CD8-positive, alpha-beta T cell (primary cell): ENCODE measurements at places on chromosomes 7 and 10.
A peak's percentile ranks its signal among the peaks of the same experiment; 100 is the strongest.

- DNase-seq: no peak
Observed at GRCh38 chr10:89973326-89973725, 271.9 kb downstream of the KIF20B start.

- DNase-seq: no peak
Observed at GRCh38 chr7:123393623-123394022, 140.8 kb downstream of the IQUB start.

- DNase-seq: no peak
Observed at GRCh38 chr10:31604096-31604495, 285.1 kb downstream of the ZEB1 start.

- DNase-seq: no peak
Observed at GRCh38 chr10:97550336-97551149, 22.0 kb upstream of the ANKRD2 start.

DNA sequence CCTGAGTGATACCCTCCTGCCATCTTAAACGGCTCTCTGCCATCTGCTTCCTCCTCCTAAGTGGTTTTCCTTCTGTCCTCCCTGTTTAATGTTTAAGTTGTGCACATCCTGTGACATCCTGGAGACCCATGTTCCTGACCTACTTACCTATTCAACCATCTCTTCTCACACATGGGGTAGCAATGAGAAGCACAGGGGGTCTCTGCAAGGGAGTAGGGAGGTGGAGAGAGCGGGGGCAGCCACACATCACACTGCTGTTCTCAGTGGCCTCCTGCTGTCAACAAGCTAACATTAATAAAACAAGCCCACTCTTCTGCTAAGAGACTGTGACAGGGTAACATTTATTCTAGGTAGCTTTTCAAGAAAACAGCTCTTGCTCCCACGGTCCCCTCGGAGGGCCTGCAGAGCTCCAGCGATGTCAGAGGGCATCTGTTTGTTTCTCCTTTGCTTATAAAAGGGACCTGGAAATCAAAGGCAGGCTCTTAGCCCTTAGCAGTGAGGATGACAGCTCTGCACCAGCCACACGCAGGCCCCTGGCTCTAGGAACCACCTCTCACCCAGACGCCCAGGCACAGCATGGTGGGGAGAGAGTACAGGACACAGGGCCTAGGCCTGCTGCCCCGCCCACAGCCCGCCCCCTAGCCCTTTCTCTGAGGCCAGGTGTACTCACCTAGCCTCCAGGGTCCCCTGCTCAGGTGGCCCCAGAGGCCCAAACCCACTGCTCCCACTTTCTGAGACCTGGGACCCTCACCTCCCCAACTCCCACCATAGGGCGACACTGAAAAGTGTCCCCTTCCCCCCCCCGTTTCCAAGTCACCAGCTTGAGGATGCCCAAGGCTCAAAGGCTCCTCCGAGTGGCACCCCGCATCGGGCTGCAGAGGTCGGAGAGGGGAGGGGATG lies 943 bp upstream of the SLC18A2 start:
- no peak for DNase-seq

- DNase-seq: no peak
Observed at GRCh38 chr7:7696458-7697119, 21.8 kb downstream of the RPA3 start.

DNA sequence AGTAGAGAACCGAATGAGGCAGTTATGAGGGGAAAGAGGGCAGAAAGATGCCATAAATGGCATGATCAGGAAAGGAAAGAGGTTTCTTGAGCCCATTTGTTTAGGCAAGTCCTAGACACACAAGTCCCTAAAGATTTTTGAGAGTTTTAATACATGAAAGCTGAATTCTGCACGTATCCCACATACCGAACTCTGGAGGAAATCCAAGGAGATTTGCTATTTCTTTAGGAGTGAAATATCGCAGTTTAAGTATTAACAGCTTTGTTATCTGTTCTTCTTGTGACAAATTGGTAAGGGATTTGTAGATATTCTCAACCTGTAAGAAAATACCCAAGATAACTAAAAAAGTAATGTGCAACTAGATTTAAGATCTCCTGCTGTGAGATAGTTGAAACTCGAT lies 23.7 kb upstream of the CUBN start:
- DNase-seq: no peak

DNA sequence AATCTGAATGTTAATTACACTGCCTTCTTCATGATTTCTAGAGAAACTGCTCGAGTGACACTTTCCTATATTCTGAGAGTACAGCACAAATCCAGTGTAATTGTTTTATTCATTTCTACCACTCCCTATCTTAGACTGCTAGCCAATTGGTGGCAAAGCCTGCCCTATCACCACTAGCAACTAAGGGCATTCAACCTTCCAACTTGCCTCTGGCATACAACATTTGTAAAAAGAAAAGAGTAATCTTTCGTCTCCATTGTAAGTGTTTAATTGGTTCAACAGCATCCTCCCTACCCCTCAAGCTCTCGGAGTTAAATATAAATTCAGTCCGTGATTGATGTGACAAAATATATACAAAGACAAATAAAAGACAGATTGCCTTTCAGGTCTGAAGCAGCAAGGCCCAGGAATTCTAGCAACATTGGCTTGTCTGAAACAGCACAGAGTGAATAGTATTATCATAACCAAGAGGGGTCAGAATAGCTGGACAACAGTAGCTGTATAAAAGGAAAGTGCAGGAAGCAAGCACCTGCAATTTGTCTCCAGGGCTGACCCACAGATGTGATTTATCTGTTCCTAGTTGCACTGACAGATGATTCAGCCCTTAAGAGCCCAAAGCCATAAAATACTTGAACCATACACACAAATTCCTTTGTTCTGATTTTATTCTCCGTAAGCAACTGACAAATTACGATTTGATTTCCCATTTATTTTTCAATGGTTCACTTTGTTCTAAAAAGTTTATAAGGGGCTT lies 47.6 kb upstream of the ANKRD1 start:
- DNase-seq: no peak

- no peak for DNase-seq
Observed at GRCh38 chr7:7919449-7919945, 49.1 kb upstream of the GLCCI1 start.

- DNase-seq: no peak
Observed at GRCh38 chr7:155268211-155268610, 29.5 kb upstream of the INSIG1 start.

DNA sequence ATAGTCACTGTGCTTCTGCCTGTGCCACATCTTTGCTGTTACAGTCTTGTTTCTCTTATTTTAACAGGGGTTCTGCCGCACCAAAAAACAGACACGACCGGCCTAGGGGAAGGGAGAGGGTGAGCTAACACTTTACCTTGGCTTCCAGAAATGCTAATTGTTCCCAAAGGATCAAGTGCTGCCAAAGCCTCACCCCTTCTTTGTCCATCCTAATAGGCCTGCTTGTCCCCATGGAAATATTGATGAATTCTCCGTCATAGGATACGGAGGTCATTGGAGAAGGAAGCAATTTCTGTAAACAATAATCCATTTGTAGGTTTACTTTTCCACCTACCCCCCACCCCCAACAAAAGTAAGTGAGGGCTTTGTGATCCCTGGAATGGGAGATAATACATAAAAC lies 567.3 kb downstream of the KCNMA1 start:
- no peak for DNase-seq

DNA sequence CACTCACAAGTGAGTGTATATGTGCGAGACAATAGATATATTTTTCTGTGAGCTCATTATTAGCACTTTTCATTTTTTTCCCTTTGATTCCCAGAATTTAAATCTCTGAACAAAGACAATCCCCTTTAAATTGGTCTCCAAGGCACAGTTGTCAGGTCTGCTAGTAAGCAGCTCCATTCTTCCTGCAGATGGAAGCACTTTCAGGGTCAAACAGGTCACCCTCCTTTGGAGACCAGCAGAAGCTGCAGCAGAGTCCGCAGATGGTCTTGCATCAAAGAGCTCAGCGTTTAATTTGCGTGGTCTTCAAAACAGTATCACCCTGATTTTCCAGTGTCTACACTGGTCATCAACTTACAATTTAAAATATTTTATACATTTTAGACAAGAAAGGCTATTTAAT lies 543.8 kb downstream of the ARL4A start:
- DNase-seq: no peak

DNA sequence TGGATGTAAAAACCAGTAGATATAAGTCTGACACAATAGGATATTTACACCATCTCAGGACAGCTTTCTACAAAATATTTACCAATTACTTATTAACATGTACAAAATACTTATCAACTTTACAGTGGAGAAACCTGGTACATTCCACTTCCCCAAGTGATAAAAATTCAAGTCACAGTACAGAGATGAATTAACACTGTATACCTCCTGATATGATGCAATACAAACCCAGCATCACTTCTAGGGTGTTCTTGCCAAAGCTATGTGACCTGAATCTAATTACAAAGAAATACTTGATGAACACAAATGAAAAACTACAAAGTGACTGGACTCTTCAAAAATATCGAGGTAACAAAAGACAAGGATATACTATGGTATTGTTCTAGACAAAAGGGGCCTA lies 156.4 kb upstream of the FGFR2 start:
- DNase-seq: no peak

DNA sequence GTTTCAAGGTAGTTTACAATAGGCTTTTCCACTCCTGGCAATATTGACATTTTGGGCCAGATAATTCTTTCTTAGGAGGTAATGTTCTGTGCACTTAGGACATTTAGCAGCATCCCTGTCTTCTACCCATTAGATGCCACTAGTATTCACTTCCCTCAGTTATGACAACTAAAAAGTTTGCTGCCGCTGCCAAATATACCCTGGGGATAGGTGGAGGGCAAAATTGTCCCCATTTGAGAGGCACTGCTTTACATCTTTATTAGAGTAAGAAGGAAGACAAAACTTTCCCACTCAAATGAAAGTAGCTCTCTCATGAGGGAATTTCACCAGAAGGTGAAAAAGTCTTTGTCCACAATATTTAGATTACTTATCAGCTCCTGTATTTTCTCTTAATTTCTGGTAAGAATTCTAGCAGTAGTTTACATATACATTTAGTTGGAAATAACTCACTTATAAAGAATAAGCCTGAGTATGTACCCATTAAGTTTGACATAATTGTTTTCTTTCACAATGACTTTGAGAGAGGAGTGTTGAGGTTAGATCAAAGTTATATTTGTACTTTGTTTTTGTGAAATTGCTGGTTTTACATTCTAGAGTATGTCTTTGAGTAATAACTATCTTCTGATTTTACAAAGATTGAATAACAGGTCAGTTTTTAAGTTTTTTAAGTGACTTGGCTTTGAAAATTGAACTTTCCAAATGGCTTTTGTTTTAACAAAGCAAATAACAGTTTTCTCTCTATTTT lies 46.0 kb downstream of the HELLS start:
- DNase-seq: no peak

- DNase-seq: no peak
Observed at GRCh38 chr10:21726601-21727225, 192.7 kb downstream of the MLLT10 start.

DNA sequence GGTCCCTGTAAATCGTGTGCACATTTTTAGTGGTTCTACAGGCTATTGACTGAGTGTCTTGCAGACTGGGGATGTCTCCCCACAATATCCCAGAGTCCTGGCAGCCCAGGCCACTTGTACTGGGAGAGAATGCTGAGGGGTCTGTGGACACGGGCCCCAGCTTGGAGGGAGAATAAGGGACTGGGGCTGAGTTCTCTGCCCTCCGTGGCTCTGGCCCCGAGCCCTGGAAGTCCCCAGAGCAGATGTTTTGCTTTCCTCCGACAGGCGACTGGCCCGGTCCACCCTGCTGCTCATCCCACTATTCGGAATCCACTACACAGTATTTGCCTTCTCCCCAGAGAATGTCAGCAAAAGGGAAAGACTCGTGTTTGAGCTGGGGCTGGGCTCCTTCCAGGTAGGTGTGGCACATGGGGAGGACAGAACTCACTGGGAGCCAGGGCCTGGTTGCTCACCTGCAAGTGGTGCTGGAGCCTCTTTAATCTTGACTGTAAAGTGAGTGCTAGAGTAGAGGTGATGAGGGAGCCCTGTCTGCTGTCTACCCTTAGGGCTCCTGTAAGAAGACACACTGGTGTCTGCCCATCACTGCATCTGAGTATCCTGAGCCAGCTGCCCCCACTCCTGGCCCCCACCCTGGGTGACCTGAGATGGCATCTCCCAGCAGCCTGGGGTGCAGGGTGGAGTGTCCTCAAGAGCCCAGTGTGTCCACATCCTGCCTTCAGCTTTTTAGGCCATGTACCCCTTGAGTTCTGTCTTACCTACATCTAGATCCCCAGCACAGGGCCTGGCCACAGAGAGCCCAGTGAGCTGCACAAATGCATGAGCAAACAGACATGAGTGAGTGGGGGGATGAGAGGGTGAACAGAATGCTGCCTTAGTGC lies 51.1 kb downstream of the ADCYAP1R1 start:
- DNase-seq: no peak

DNA sequence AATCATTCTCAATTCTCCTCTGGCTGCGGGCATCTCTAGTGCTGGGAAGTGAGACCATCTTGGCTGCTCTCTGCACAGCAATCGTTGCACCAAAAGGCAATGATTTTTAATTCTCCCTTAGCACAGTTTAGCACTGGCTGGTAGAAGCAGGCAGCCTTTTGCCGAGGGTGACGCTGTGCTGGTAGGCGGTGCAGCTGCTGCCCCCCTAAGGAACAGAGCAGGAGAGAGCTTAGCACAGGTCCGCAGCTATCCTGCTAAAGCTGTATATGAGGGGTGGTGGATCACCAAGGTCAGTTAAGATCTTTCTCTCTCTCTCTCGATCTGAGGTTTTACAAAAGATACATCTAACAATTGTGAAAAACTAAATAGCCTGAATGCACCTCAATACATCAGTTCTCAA lies 390.1 kb downstream of the GATA3 start:
- DNase-seq: peak; percentile 74

- DNase-seq: peak; percentile 63
Observed at GRCh38 chr7:1569016-1569415, 816 bp downstream of the PSMG3 start.

- DNase-seq: peak; percentile 32
Observed at GRCh38 chr7:28272461-28272877, 91.9 kb upstream of the JAZF1 start.

DNA sequence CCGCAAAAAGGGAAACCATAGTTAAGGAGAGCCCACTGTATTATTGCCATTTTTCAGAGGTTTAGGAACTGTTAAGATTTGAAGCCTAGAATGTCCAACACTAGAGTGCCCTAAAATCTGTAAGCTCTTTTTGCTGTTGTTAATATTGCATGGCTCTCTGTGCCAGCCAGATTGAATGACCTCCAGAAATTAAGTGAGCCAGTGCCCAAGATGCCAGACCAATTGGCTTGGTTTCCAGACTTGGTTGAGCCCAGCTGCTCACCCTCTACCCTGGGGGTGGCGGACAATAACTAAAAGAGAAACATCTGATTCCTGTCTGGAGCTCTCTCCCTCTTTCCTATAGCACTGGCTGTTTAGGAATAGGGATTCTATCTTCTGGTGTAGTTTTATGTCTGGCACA lies 340.1 kb downstream of the PHF14 start:
- no peak for DNase-seq
